ENCODE measurements at places on chromosomes 7 and 10.

GRCh38 chr7:66927348-66927948 lies 6.4 kb downstream of the TMEM248 start:
- H3K4me3 ChIP-seq: no peak overlapping the region
- H3K36me3 ChIP-seq: no peaks in the 10 kb centered on the region
- no peaks in the 10 kb centered on the region for H3K4me1 ChIP-seq
- H3K27me3 ChIP-seq: no peaks in the 10 kb centered on the region

- no peaks in the 10 kb centered on the region for H3K27me3 ChIP-seq
- no peak overlapping the region for H3K4me3 ChIP-seq
- no peak overlapping the region for H3K27ac ChIP-seq
- no peaks in the 10 kb centered on the region for H3K36me3 ChIP-seq
- H3K4me1 ChIP-seq: no peaks in the 10 kb centered on the region
Measured at GRCh38 chr10:43627942-43628341, 20.7 kb downstream of the ZNF32 start.

GRCh38 chr7:1288390-1288995 lies 55.8 kb downstream of the UNCX start:
- H3K36me3 ChIP-seq: no peaks in the 10 kb centered on the region
- no peak overlapping the region for H3K4me3 ChIP-seq
- H3K4me1 ChIP-seq: no peaks in the 10 kb centered on the region
- no peaks in the 10 kb centered on the region for H3K27me3 ChIP-seq
- no peak for DNase-seq

- H3K4me3 ChIP-seq: no peak overlapping the region
- no peaks in the 10 kb centered on the region for H3K27me3 ChIP-seq
- no peak for DNase-seq
- peaks cover 53% of the 10 kb centered on the region for H3K36me3 ChIP-seq
- no peak overlapping the region for H3K27ac ChIP-seq
Measured at GRCh38 chr10:73788864-73789658, 3.7 kb downstream of the ZSWIM8 start.

All from right atrium auricular region (tissue), 2 donors.